Stimulated activated CD4-positive, alpha-beta T cell treated with anti-CD3 and anti-CD28 coated beads, Interleukin-12 subunit alpha, Interleukin-12 subunit beta, amount 100 ng/mL, for 48 hours (primary cell): ENCODE measurements at places on chromosomes 3 and 15.

DNA sequence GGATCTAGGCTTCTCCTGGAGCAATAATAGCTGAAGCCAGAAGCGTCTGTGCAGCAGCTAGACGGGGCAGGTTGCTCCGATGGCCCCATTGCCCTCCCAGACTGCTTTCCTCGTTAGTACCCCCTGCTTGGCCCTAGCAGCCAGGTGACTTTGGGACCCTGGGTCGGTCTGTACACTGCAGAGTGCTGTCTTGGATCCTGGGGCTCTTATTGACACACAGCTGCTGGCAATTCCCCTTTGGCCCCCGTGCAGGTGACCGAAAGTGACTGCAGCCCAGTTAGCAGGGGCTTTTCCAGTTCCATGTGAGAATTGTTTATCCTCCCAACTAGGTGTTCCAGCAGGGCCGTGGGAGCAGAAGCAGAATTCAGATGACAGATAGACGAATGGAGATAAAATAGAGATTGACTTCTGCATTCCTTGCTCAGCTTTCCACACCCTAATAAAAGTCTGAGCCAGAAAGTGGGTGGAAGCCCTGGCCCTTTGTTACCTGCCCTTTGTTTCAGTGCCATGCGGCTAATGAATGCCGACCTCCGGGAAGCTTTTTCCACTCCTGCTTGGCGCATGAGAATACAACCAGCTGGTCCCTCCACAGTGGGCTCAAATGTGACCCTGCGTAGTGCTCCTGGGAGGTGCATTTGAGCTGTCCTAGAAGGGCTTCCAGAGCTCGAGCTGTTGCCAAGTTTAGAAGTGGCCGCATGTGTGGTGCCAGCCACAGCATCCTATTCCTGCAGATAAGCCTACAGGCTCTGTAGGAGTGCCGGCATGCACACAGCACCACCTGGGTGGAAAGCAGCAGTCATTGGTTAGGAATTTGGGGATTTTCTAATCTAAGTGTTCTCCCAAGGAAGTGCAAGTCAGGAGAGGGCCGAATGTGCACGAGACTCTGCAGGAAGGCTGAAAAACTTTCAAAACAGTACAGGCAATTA, 94.4 kb downstream of the SLCO3A1 start:
- DNase-seq = no peak

DNA sequence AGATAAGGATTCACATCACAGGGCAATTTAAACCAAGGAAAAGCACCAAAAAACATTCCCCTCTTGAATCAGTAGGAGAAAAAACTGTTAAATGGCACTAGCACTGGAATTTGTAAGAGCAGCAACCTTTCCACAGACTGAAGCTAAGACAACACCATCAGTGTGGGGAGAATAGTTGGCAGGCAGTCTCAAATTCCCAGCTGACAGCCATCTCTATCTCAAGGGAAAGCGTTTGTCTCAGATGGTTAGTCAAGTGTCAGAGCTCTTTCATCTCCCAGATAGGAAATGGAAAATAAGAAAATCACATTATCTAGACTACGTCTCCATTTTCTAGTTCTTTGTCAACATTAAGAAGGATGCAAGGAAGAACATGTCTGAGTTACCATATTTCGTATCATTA, 228.7 kb downstream of the WDR72 start:
- DNase-seq = no peak

GRCh38 chr3:105427332-105427731, 60.6 kb downstream of the ALCAM start:
- no peak for DNase-seq

- no peak for DNase-seq
These were observed 62.9 kb upstream of the AGBL1 start for GRCh38 chr15:86016750-86017149.

DNA sequence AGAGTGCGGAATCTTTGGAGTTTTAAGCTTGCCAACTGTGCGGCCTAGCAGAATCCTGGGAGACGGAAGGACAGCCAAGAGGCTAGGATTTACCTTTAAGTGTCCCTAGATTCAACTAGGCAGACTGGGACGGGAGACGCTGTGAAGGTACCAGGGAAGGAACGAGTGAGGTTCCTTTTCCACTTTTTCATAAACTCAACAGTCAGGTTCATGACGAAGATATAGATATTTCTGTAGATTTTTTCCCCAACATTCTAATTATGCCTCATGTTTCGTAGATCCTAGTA, 564 bp upstream of the GABPB1 start:
- DNase-seq = no peak

DNA sequence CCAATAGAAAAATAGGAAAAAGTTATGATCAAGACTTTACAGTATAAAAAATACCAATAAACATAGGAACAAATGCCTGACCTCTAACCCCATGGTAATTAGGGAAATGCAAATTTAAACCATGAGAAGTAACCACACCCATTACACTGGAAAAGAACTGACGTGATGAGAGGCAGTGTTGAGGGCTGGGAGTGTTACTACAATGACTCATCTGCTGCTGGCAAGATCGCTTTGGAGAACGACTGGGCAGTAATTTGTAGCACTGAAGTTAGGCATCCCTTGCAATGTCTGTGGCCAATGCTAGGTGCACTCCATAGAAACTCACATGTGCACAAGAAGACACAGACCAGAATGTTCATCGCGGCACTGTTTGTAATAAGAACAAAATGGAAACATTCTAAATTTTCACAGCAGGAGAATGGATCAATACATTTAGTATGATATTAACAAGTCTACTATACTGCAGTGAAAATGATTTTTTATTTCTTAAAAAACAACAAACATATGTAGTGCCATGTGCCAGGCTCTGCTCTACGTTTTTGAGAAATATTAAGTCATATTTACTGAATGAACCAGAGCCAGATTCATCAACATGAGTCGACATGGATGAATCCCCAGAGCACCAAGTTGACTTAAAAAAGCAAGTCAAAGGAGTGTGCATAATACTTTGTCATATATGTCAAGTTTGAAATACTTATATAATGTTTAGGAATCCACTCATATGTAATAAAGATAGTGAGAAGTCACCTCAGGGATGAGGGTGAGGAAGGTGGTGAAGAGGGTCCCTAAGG, 37.6 kb upstream of the EPHB3 start:
- DNase-seq = no peak

GRCh38 chr15:77037388-77038209, 33.3 kb downstream of the TSPAN3 start:
- no peak for DNase-seq

DNA sequence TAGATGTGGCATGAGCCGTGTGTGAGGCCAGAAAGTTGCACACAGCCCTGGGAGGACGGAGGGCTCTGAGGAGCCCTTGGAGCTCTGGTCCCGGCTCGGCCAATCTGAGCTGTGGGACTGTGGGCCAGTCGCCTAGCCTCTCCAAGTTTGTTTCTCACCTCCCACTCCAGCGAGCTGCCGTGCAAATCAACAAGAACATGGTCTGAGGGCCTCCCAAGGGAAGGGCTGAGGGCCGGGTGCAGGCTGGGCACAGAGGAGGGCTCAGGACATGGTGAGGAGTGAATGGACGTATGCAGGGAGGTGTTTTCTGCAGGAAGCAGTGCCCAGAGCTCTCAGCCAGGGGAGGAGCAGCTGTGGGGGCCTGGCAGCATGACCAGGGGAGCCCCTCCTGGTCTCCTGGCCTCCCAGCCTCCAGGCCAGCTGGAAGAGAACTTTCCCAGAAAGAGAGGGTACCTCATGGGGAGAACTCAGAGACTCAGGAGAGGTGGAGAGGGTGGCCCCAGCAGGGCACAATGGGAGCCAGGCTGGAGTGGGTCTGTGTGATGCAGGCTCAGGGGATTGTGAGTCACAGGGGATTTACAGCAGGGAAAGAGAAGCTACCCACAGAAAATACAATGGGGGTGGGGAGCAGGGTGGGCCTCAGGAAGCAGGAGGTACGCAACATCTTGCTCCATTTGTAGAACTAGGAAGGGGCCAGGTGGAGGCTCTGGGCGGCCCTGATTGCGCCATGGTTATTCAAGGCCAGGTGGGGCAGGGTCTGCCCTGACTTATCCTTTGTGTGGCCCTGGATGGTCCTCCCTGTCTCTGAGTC, 24.8 kb downstream of the PSTPIP1 start:
- DNase-seq = no peak

DNA sequence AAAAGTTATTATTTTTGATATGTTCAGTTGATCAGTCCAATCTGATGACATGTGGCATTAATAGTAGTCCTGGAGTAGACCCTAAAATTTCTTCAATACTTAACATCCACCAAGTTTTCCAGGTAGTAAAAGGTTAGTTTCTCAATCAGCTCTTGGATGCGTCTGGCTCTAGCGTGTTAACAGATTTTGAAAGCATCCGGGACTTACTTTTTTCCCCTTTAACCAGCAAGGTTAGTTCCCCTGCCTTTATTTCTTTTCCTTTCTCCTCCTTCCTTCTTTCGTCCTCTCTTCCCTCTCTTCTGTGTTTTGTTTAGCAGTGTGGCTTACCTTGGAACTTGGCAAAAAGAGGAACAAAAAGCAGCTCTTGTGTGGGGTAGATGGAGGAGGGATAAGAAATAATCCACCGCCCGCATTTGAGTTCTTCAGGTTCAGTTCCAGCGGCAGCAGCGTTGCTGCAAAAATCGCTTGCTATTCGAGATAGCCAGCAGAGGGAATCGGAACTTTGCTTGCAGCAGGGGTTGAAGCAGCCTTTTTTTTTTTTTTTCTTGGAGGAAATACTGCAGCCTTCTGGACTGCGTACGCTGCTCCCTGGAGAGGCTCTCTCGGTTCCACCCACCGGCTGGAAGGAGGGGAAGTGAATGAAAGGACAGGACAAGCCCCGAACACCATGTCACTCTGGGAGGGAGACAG, at the start of gene RBMS3:
Gene RBMS3, plus strand, starts transcription at position 668 of the 690 bp plus-strand sequence.
- DNase-seq = no peak

DNA sequence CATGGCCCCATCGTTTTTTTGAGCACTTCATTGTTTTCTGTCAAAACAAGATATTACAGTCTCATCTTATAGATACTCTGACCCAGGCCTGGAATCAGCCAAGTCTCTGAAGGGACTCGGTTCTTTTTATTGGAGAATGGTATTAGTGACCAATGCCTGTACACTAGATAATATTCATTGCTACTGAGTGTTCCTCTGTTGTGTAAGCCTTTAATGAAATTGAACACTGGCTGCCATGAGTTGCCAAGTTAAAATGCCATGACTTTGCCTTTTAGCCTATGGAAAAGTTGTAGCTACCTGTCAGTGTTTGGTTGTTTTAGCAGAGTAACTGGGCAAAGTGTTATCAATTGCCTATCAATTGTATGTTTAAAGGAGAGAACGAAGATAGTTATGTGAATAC, 134.0 kb downstream of the AKAP13 start:
- no peak for DNase-seq

- no peak for DNase-seq
These were observed 63.2 kb downstream of the MAGEF1 start for GRCh38 chr3:184648636-184649035.

- DNase-seq = no peak
These were observed 6.1 kb upstream of the MESP2 start for GRCh38 chr15:89770041-89770440.

- DNase-seq = no peak
These were observed 278.7 kb upstream of the KCNMB2 start for GRCh38 chr3:178257491-178257890.

GRCh38 chr3:86990012-86990733, 776 bp downstream of the VGLL3 start:
- DNase-seq = no peak

GRCh38 chr3:70108072-70108471, 108.5 kb downstream of the SAMMSON start:
- no peak for DNase-seq

DNA sequence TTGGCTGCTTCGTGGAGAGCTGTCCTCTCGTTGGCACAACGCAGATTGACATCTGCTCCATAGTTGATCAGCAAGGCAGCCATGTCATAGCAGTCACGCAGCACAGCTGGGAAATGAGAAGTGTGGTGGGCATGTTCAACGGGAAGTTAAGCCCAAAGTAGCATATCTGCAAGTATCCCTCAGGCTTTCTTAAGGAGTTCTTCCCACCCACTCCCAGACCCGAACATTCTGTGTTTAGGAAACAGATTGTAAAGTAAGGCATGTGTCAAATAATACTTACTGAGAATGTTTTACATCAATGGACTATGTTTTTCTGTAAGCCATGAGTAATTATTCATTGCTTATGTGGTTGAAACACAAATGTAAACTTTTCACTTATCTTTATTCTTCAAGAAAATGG, 9.2 kb downstream of the ASB14 start:
- DNase-seq = no peak

GRCh38 chr3:36800533-36801116, 36.3 kb upstream of the DCLK3 start:
- DNase-seq = no peak

- DNase-seq = no peak
These were observed 35.5 kb downstream of the MESD start for GRCh38 chr15:80953953-80954778.

GRCh38 chr3:193940526-193940925, 195.4 kb upstream of the HES1 start:
- no peak for DNase-seq

- no peak for DNase-seq
These were observed 89.9 kb upstream of the MITF start for GRCh38 chr3:69649120-69650065.

- DNase-seq = no peak
These were observed 110.0 kb downstream of the EPHB1 start for GRCh38 chr3:134904776-134905646.

GRCh38 chr15:80560601-80561400, 134.3 kb upstream of the ABHD17C start:
- no peak for DNase-seq
